ENCODE measurements at places on chromosomes 16 and 17.

GRCh38 chr16:31201582-31202413 is 762 bp downstream of the PYCARD start:
- DNase-seq, result no peak

- no peak for DNase-seq
Observed at GRCh38 chr17:9982159-9982558, 77.1 kb upstream of the RCVRN start.

GRCh38 chr17:2122641-2123302 is 67.9 kb downstream of the HIC1 start:
- DNase-seq, result no peak

- no peak for DNase-seq
Observed at GRCh38 chr16:54806378-54806777, 124.3 kb upstream of the IRX5 start.

- peak; percentile 98 for DNase-seq
Observed at GRCh38 chr17:80984749-80985148, 6.9 kb upstream of the CHMP6 start.

Data from ELR (cell line).